CD4-positive, alpha-beta T cell treated with Interferon alpha-2 for 1 hour (primary cell): ENCODE measurements at places on chromosomes 2 and 18.
A peak's percentile ranks its signal among the peaks of the same experiment; 100 is the strongest.

GRCh38 chr2:44168681-44169154, at the start of gene PPM1B:
Gene PPM1B, plus strand, starts transcription at chr2:44168875. Its CDS starts 32,325 bp downstream, at chr2:44201200.
- no peak for DNase-seq

DNA sequence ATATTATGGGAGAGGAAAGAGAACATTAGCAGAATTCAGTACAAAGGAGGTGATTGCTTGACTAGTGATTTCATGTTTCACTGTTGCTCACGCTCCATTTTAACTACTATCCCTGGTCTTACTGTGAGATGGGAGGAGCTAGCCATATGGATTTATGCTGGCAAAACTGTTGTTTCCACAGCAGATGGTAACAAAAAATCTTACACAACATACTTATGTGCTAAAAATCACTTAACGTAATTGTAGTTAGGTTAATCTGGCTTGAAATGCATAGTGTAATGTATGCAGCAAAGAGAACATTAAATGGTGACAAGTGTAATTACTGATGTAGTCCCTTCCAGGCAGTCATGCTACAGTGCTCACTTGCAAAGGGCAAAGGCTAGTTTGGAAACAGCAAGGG, 155.6 kb upstream of the LYPD1 start:
- DNase-seq, result no peak

DNA sequence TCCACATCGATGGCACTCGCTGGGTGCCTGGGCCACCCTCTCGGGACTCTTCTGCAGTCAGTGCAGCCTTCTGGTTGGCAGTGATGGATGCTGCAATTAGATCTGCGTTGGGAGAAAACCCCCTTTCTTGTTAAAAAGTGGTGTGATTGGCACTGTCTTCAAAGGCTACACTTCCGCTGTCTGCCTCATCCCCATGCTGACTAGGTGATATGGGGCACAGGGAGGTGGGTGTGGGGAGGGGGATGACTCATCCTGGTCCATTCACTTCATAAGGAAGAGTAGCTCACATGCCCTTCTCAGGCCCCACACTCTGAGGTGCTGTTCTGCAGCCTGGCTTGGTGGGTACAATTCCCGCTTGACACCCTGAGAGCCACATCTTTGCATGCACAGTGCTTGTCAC, 77.4 kb downstream of the THNSL2 start:
- DNase-seq, result peak; percentile 3

DNA sequence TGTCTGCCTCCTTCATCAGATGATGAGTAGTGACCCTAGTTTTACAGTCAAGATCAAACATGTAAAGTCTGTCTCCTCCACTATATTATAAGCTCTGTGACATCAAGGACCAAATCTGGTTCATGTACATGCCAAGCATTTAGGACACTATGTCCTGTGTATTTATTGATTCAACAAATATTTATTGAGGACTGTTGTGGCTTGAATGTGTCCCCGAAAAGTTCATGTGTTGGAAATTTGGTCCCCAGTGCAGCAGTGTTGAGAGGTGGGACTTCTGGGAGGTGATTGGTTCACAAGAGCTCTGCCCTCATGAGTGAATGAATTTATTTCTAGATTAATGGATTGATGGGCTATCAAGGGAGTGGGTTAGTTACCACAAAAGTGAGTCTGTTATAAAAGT, 46.6 kb upstream of the FRZB start:
- no peak for DNase-seq

- peak; percentile 24 for DNase-seq
Measured at GRCh38 chr2:199485732-199486335, 28.1 kb upstream of the SATB2 start.

- no peak for DNase-seq
Measured at GRCh38 chr2:178825183-178825582, 18.0 kb upstream of the TTN start.

- no peak for DNase-seq
Measured at GRCh38 chr2:182618672-182619079, 97.4 kb upstream of the DNAJC10 start.

- no peak for DNase-seq
Measured at GRCh38 chr2:85583667-85584353, 421 bp upstream of the VAMP5 start.

- no peak for DNase-seq
Measured at GRCh38 chr2:119387381-119388129, 20.8 kb downstream of the DBI start.

DNA sequence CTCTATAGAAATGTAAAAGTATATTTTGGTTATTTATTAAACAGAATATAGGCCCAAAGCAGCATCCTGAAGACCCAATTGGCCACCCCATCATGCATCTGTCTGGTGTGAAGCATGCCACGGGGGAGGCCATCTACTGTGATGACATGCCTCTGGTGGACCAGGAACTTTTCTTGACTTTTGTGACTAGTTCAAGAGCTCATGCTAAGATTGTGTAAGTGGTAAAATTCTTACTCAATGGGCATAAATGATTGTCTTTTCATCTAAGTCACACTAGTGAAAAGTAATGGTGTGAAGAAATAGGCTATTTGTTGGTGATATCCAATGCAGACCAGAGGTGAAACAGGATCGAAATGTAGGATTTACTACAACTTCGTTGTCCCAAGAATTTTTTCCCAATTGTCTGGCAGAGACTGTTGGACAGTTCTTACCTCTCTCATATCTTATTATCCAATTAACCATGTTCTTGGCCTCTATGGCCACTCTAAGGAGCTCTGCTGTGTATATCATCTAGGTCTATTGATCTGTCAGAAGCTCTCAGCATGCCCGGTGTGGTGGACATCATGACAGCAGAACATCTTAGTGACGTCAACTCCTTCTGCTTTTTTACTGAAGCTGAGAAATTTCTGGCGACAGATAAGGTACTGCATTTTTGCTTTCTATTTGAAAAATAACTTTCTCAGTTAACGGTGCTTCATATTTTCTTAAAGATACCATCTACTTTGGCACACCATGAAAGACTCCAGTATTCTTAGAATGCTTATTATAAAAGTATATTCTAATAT, 35.0 kb downstream of the AOX1 start:
- DNase-seq, result no peak

GRCh38 chr2:239164335-239164871, 236.4 kb downstream of the HDAC4 start:
- no peak for DNase-seq

DNA sequence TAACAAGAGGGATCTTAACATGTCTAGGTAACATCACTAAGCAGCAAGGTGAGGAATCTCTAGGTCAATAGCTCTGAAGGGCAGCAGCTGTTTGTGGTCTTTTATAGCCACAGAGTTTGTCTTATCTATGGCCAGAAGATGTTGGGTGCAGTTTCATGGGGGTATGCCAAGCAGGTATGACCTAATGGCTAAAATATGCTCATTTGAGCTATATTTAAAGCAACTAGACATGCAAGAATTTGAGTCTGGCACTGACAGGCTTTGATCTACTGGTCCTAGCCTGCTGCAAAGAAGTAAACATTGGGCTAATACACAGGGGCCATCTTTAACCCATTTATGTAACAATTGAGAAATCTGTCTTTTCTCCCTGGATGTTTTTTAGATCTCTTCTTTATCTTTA, 13.9 kb upstream of the UGP2 start:
- no peak for DNase-seq

GRCh38 chr2:196422361-196422760, 217.2 kb upstream of the CCDC150 start:
- DNase-seq, result no peak

DNA sequence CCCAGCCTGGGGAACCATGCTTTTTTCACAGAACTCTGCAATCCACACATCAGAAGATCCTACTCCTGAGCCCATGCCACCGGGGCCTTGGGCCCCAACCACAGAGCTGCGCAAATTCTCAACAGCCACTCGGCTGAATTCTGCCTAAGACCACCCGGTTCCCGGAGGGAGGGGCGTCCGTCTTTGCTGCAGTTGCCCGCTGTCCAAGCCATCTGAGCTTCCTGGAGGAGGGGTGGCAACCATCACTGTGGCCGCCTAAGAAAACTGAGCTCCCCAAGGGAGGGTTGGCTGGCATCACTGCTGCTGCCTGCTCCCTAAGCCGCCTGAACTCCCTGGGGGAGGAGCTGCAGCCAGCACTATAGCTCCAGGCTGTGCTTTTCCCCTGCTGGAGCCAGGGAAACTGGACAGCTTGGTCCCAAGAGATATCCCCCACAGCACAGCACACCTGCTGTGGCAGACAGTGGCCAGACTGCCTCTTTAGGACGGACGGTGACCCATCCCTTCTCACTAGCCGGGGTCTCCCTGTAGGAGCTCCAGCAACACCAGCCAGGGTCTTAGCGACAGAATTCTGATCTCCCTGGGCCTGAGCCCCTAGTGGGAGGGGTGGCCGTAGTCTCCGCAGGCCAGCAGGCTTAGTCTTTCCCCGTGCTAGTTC, 1411.6 kb upstream of the CDH2 start:
- no peak for DNase-seq

DNA sequence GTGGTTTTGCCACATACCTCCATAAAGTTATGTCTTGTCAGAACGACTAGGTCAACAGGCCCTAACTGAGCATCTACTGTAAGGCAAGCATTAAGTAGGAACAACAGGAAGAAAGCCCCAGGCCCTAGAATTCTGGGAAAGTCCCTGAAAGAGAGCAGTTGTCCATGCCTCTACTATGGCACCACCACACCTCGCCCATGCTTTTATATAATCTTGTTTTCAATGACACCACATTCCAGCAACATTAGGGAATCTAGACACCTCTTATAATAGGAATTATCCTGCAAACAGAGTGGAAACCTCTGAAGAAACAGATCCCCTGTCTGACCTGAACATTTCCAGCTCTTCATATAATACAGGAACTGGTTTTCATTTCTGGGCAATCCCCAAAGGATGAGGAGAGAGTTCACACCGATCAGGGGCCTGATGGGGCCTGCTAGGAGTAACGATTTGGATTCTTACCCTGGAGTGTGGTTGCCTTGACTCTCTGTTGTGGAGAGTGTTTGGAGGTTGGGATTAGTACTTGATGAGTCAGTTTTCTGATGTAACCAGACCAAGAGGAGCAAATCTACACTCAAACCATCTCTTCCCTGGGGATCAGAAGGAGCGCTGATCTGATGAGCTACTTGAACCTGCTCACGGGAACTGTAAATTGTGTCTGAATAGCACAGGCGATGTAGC, 31.9 kb upstream of the CEP68 start:
- no peak for DNase-seq

GRCh38 chr2:142037066-142037465, 93.8 kb downstream of the LRP1B start:
- no peak for DNase-seq

DNA sequence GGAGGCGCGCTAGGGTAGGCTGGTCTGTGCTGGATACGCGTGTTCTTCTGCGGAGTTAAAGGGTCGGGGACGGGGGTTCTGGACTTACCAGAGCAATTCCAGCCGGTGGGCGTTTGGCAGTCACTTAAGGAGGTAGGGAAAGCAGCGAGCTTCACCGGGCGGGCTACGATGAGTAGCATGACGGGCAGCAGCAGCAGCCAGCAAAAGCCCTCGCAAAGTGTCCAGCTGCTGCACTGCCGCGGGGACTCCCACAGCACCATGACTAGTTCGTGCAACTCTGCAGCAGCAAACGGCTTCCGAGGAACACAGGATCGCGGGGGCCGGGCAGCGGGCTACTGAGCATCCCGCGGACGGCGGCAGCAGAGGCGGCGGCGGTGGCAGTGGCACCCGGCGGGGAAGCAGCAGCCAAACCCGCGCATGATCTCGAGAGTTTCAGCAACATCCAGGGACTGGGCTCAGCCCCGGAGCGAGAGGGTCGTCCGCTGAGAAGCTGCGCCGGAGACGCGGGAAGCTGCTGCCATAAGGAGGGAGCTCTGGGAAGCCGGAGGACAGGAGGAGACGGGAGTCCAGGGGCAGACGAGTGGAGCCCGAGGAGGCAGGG, 368 bp downstream of the TMEFF2 start:
- DNase-seq, result no peak

- DNase-seq, result no peak
Measured at GRCh38 chr2:195477248-195477995, 179.6 kb upstream of the SLC39A10 start.
